ENCODE measurements at places on chromosomes 13 and 19.

GRCh38 chr19:11197291-11198174 is at the start of gene KANK2:
KANK2 (minus strand) TSS chr19:11197545; CDS start chr19:11194511, 3,034 bp downstream.
- peak; percentile 62 for DNase-seq

- DNase-seq, result no peak
Measured at GRCh38 chr19:50861010-50861409, 6.3 kb downstream of the KLK3 start.

DNA sequence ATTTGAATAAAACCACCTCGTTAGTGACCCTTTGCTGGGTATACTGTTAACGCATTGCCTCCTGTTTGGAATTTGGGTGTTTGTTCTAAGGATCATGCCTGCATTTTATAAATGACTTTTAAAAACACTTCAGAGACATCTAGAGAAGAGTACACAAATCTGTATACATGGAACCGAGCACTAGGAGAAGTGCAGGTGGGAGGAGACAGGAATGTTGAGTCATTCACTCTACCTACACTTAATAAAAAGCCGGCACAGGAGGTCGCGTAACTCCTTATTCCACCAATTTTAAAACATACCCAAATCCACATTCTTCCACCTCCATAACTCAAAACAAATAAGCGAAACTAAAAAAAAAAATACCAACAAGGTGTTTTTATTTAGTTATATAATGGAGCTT is 48.6 kb downstream of the FGF9 start:
- DNase-seq, result no peak

DNA sequence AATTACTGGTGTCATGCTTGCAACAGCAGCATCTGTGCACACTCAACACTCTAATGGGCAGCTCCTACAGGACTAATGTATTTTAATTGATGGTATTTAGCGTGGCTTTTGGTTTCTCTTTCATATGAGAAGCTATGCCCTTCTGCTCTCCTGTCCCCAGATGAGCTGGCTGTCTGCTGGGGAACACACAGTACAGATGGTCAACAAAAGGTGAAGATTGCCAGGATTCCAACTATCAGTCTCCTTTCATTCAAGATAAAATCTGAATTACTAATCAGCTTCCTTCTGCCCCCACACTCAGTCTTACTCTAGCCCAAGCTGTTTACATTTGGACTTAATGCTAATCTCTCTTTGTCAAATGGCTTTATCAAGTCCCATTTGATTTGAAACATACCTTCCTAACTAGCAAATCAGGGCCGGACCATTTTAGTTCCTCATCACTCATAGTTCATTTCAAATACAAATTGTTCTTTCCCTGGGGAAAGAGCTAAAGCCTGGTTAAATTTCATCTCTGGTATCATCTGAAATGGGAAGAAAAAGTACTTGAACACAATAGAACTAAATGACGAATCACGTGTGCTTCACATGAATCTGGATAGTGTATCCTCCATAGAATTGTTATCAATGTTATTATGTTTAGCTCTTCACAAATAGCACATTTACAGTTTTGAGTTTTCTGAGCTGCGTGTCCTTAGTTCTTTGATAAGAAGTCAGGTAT is 988.0 kb downstream of the PCDH17 start:
- no peak for DNase-seq

DNA sequence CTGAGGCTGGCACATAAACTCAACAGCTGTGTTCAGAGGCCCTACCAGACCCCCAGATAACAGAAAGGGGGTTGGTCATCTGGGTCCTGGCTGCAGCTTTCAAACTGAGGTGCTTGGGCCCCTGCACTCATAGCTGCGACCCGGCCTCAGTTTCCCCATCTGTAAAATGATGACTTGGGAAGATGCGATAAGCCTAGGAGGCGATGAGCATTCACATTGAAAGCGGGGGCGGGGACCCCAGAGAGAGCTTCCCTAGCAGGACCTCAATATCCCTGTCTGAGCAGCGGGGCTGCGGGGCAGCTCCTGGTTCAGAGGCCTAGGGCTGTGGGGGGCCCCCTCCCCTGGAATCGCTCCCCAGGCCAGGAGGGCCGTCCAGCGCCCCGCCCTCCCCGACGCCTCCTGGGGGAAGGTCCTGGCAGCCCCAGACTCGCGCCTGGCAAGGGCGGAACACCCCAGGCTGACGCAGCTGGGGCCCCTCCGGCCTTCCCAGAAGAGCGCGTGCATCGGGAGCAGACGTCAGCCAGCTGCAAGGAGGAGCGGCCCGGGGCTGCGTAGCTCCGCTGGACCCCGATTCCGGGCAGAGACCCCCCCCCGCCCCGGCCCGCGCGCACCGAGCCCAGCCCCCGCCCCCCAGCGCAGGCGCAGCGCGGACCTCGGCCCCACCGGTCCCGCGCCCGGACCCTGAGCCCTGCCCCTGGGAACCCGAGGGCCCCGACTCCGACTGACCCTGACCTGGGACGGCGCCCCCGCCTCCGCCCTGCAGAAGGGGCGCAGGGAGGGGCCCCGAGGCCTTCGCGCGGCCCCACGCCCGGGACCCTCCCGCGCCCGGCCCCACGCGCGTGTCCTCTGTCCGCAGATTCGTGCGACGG is 3.5 kb downstream of the FSTL3 start:
- DNase-seq, result no peak

- no peak for DNase-seq
Measured at GRCh38 chr13:40148101-40148500, 492.6 kb downstream of the COG6 start.

DNA sequence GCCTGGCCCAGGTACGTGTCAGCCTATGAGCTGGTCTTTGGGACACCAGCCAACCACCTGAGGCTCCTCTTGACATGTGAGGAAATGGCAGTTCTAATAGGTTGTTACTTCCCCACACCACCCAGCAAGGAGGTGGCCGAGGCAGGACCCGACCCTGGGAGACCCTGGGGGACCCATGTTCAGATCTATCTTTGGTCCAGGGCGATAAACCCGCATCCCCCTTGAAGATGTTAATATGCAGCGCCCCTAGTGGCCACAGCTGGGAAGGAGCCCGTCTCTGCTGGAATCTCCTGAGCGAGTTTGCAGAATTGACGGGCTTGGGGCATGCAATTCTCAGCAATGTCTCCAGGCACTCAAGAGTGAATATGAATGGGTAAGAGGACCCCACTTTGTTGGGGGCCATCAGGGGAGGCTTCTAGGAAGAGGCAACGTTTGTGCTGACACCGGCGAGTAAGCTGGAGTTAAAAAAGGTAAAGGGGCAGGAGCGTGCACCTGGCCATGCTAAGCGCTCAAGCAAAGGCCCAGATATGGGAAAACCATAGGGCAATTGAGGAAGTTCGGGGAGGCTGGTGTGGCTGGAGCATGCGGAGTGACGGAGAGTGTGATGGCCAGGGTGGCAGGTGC is 1.5 kb upstream of the MYO1F start:
- DNase-seq, result peak; percentile 63

DNA sequence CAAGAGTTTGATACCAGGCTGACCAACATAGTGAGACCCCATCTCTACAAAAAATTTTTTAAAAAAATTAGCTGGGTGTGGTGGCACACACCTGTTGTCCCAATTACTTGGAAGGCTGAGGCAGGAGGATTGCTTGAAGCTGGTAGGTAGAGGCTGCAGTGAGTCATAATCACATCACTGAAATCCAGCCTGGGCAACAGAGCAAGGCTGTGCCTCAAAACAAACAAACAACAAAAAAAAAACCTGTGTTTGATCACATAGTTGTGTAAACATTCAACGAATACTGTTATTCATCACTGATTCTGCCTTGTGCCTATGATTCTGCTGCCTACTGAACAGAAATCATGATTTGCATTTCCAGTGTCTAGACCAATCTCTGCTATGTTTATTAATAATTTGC is 134.0 kb downstream of the TBC1D4 start:
- DNase-seq, result no peak

DNA sequence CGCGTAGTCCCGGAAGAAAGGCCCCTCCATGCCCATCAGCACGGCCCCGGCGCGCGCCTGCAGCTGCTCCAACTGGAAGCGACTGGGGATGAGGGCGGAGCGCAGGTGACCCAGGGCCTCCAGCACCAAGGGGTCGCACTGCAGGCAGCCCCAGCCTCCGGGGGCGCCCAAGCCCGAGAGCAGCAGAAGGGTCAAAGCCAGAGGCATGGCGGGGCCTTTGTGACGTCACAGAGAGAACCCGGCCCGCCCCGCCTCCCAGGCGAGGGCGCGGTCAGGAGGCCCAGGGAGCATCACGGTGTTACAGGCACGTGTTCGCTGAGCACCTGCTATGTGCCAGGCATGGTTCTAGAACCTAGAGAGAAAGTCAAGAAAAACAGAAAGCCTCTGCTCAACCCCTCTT is at the start of gene IZUMO2:
Gene IZUMO2 (minus strand): TSS at position 294 of the 400 bp plus-strand sequence. CDS start 87 bp downstream, at position 207.
- no peak for DNase-seq

GRCh38 chr13:34748596-34748995 is 193.5 kb upstream of the NBEA start:
- DNase-seq, result no peak

DNA sequence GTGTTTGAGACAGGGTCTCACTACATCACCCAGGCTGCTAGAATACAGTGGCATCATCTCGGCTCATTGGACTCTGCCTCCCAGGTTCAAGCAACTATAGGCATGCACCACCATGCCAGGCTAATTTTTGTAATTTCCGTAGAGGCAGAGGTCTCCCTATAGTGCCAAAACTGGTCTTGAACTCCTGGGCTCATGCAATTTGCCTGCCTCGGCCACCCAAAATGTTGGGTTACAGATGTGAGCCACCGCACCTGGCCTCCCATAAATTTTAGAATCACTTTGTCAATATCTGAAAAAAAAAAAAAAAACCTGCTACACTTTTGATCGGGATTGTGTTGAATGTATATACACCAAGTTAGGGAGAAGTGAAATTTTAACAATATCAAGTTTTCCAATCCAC is 11.9 kb upstream of the PLEKHF1 start:
- no peak for DNase-seq

GRCh38 chr13:37385248-37385647 is 213.3 kb downstream of the POSTN start:
- no peak for DNase-seq

DNA sequence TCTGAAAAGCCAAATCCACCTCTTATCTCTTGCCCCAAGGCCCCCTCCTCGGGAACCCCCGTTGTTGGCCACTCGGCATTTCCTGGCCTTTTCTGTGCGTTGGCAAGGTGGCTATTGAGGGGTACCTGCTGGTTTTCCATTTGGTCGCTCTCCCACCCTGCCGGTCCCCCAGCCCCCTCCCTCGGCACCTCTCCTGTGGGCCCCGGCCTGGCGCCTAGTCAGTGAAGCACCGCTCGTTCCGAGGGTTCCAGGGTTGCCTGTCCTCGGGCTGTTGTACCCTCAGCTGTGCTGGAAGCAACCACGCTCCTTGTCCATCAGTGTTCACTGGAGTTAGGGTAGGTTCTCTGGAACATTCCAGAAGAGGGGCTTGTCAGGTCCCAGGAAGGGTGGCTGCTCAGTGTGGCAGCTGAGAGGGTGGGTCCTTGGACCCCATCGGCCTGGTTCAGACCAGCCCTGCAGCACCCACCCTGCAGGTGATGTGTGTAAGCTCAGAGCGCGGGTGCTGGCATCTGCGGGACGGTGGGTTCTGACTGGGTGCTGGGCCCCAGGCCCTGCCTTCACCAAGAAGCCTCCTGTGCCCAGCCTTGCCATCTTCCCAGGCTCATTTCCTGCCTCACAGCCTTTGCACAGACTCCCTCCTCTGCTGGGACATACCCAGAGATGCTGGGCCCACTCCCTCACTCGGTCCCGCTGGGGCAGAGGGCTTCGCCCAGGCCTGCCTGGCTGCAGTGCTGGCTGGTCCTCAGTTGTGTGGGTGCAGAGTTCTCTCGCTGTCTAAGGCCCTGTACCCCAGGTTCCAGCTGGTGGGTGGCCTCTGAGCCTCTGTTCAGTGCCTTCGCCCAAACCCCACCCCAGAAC is 21.3 kb downstream of the NKPD1 start:
- no peak for DNase-seq

GRCh38 chr19:42143341-42144234 is 11.3 kb upstream of the POU2F2 start:
- DNase-seq, result no peak

DNA sequence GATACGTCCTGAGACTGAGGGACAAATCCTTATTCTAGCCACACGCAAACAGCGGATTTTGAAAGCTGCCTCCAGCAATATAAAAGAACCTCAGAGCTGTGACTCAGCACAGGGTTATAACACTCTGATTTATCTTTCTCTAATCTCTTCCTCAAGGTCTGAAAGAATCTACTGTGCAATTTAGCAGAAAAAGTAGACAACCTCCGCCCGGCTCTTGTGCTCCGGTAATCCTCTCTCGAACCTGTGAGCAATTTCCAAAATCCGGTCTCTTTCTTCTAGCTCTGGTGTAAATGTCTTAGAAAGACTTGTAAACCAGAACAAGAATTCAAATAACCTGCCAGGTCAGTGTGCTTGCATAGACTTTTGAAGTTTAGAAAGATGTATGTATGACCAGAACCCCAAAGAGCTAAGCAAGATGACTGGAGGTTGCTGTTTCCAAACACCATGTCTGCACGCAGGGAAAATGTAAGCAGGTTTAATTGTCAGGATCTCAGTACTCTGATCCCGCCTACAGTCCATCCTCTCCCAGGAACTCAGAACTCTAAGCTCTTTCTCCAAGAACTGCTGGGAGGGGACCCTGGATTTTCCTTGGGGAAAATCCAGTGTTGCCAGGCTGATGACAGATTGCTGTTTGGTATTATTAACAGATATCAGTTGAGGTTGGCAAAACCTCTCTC is 338.1 kb downstream of the RFC3 start:
- no peak for DNase-seq

- DNase-seq, result no peak
Measured at GRCh38 chr13:111252446-111253364, 67.7 kb upstream of the TEX29 start.

- no peak for DNase-seq
Measured at GRCh38 chr19:6700586-6701316, 19.7 kb downstream of the C3 start.

- DNase-seq, result no peak
Measured at GRCh38 chr13:75137911-75138571, 343.9 kb downstream of the TBC1D4 start.

DNA sequence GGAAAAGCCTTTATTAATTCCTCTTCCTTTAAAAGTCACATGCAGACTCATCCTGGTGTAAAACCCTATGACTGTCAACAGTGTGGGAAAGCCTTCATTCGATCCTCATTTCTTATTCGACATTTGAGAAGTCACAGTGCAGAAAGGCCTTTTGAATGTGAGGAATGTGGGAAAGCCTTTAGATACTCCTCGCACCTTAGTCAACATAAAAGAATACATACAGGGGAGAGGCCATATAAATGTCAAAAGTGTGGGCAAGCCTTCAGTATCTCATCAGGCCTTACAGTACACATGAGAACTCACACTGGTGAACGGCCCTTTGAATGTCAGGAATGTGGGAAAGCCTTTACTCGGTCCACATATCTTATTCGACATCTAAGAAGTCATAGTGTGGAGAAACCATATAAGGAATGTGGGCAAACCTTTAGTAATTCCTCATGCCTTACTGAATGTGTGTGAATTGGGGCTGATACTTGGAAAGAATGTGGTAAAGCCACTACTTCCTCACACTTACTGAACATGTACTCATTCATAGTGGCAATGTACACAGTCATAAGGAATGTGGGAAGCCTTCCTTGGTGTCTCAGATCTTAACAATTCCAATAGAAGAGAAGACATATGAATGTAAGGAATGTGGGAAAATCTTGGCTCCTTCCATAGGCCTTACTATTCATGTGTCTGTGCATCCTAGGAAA is 18.8 kb downstream of the ZNF559 start:
- DNase-seq, result no peak

Data from stimulated activated CD4-positive, alpha-beta T cell treated with anti-CD3 and anti-CD28 coated beads, Interleukin-15, amount 100 ng/mL, for 1 hour (primary cell).